Upper lobe of left lung (tissue), 6 donors: ENCODE measurements at places on chromosomes 7 and 10. TPM values are rescaled to one million over a fixed set of nuclear protein-coding genes. Genes with fewer than 3 reads are reported as not detected.
A peak's percentile ranks its signal among the peaks of the same experiment; 100 is the strongest.

DNA sequence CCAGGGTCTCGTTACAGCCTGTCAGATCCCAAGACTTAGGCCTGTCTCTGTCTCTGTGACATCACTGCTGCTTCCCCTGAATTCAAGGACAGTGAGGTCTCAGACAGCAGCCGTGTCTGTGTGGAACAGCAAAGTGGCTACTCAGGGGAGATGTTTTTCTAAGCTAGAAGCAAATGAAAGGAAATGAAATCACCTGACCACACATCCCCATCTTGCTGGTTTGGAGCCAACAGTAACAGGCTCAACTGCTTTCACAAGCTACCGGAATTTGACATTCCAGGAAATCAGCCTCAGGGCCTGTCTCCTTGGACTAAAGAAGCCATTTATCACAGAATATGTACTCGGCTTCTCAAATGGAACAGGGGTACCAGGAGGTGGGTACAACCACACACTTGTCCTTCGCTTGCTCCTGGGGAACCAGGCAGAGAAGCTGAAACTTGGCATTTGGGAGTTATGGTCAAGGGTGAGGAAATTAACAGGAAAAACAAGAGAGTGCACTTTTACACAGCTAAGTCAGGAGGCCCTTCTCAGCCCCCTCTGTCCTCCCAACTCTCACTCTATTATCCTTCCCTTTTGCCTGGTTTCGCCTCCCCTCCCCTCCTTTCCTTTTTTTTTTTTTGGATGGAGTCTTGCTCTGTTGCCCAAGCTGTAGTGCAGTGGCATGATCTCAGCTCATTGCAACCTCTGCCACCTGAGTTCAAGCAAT, 73.2 kb downstream of the SPDYE5 start:
- peak overlapping the region; percentile 83 for H3K27ac ChIP-seq
- peaks cover 78% of the 10 kb centered on the region for H3K36me3 ChIP-seq
- no peaks in the 10 kb centered on the region for H3K27me3 ChIP-seq
- H3K4me3 ChIP-seq, result no peak overlapping the region

DNA sequence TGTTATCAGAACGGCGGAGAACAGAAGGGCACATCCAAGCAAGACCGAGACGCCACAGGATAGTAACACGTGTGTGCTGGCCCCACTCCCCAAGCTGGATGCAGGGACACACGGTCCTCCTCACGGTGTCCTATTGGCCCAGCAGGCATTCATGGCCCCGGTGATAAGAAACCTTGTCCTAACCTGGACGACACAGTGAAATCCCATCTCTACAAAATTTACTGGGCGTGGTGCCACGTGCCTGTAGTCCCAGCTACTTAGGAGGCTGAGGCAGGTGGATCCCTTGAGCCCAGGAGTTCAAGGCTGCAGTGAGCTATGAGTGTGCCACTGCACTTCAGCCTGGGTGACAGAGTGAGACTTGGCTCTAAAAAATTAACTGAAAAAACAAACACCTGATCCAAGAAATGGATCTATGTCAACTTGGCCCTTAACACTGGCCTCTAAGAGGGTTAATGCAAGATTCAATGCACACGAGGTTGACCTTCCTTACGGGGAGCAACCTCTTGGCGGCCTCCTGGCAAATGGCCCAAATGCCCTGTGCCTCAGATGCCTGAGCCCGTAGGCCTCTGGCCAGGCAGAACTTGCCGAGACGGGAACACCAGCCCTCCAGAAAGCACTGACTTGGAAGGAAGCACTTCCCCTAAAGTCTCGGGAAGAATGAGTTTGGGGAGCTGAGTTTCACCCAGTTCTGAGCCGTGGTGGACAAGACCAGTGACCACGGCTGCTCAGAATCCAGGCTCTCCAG, 72.3 kb downstream of the ZRANB1 start:
- H3K27me3 ChIP-seq, result no peaks in the 10 kb centered on the region
- H3K36me3 ChIP-seq, result no peaks in the 10 kb centered on the region
- H3K4me3 ChIP-seq, result no peak overlapping the region
- H3K4me1 ChIP-seq, result peaks cover 35% of the 10 kb centered on the region
- no peak for DNase-seq
- peak overlapping the region; percentile 58 for H3K27ac ChIP-seq

GATA3 gene
- total RNA-seq, result 3.8 TPM

FAM25A gene
- total RNA-seq, result not detected
